Activated gamma-delta T cell (primary cell): ENCODE measurements at places on chromosomes 6 and 20.

- DNase-seq, result no peak
Measured at GRCh38 chr6:159400826-159401225, 231.6 kb downstream of the FNDC1 start.

DNA sequence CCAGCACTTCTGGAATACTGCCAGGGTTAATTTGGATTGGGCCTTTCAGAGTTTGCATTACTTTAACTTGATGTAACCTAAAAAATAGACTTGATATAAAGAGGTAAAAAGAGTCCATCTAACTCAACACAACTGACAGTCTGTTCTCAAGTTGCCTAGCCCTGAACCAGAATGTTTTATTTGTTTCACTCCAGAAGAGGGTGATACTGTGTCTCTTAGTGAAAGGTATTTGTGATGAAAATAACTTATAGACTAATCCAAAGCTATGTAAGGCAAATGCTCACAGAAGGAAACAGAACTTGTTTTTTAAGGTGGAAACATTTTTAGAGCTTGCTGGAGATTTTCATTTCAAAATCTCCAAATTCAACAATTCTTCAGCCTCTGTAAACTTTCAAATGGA lies 469.1 kb upstream of the RUNX2 start:
- DNase-seq, result no peak

DNA sequence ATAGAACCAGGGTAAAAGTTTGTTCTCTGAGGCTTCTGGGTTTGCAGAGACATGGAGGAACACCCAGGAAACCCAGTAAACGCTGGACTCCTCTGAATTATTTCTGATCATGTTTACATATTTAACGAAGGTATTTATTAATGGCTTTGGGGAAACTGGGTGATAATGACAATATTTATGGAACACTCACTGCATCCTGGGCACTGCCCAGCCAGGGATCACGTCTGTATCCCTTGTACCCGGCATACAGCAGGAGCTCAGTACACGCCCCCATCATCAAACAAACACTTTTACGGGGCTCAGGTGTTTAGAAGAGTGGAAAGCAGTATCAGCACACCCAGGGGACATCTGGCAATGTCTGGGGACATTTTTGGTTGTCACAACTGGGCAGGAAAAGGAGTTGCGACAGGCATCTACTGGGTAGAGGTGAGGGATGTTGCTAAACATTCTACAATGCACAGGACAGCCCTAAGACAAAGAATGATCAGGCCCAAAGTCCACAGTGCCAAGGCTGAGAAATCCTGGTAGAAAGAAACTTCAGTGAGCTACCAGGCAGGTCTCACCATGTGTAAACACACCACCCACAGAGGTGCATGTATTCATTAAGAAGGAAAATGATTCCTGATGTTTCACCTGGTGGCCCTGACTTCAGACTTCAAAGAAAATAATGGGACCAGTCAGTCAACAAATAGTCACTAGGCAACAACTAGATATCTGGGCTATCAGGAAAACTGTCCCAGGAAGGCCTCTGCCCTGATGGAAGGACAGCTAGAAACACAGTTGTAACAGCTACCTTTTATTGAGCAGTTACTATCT lies 35.3 kb downstream of the ZMYND8 start:
- no peak for DNase-seq

DNA sequence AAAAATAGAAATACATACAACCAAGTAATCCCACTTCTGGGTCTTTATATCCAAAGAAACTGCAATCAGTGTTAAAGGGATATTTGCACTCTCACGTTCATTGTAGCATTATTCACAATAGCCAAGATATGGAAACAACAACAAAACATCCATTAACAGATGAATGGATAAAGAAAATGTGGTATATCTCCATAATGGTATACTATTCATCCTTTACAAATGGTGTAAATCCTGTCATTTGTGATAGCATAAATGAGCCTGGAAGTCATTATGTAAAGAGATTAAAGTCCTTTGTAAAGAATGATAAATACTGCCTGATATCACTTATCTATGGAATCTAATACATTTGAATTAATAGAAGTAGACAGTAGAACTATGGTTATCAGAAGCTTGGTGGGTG lies 327.7 kb downstream of the UTRN start:
- no peak for DNase-seq

DNA sequence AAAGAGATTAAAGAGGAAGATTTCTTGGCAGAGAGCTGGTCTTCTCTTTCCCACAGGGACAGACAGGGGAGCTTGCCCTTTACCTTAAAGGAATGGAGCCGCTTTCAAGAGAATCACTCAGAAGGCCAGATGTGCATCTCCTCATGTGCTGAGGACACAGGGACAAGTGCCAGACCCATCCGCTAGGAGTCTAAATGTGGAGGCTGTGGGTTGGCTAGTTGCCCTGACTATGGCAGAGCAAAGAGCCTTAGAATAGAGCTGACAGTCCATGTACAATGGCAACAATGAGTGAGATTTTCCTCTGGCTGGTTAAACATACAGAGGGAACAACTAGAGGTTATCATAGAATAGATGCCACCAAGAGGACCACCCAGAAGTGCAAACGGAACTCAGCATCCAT lies 7.3 kb upstream of the DOK5 start:
- DNase-seq, result no peak

DNA sequence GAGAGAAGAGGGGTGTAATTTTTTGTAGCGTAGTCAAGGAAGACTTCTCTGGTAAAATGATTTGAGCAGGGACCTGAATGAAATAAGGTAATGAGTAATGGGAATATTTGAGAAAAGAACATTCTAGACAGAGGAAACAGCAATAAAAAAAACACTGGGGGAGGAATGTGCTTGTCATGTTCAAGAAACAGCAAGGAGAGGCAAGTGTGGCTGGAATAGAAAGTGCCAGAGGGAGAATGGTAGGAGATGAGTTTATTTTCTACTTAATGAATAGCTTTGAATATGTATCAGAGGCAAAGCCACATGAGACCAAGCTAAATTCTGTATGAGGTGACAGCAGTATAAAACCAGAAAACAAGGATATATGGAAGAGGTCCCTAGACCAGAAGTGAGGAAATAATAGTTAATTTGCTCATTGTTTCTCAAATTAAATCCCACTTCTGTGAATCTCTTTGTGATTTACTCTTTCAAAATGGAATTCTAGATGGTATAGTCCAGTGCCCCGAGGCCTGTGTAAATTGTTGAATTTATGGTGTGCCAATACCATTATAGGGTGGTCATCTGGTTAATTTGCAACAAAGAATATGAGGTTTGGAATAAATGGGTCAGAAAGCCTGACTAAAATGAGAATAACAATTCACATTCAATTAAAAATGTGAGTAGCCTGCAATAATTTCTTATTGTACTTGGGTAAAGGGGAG lies 170.2 kb downstream of the CDKAL1 start:
- no peak for DNase-seq

- no peak for DNase-seq
Measured at GRCh38 chr6:119446609-119447008, 97.0 kb upstream of the MAN1A1 start.

- no peak for DNase-seq
Measured at GRCh38 chr20:7031222-7031621, 263.7 kb downstream of the BMP2 start.

- DNase-seq, result no peak
Measured at GRCh38 chr6:117615750-117616390, 13.6 kb upstream of the GOPC start.

GRCh38 chr20:39954621-39955020 lies 734.4 kb downstream of the MAFB start:
- DNase-seq, result no peak

DNA sequence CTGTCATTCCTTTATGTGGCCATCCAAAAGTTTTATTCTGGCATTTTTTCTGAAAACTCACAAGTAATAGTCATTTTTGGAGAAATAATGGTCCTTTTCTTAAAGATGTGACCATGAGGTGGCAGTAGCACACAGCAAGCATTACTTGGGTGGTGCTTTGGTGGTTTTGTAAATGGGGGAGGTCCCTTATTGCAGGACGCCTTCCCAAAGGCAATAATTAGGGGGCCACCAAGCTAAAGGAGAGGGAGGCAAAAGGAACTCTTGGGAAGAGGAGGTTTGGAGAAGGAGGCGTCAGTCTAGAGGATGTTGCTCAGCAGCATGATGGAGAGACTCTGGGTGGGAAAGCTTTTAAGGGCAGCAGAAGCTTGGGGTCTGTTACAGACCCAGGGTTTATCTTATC lies 422.6 kb upstream of the MMS22L start:
- DNase-seq, result no peak

GRCh38 chr6:80331974-80332373 lies 225.5 kb downstream of the BCKDHB start:
- DNase-seq, result no peak

DNA sequence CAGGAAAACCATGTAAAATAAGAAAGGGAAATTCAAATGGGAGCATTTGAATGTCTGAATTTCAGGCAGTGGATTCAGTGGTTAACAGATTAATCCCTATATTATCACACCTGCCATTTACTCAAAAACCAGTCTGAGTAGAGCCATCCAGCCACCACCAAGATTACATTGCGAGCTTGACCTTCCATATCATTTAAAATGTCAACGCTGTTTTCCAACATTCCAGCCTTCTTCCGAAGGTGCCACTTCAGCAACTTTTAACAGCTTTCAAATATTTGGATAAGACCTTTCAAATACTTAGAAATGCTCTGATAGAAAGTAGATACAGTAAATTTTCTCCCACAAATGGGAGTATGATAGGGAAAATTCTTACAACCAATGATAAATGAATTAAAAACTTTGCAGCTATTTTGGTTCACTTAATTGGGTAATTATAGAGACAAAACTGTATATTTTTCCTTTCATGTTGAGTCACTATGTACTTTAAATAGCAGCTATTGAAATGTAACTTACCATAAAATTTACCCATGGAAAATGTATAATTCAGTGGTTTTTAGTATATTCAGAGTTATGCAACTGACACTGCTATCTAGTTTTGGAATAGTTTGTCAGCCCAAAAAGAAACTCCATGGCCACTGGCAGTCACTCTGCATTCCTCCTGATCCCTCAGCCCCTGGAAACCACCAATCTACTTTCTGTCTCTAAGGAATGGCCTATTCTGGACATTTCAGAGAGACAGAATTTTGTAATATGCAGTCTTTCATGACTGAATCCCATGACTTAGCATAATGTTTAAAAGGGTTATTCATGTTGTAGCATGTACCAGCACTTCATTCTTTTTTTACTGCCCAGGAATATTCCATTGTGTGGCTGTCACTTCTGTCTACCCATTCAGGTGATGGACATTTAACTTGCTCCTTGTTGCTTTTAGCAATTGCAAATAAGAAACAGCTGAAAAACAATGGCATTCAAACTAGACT lies 21.5 kb downstream of the EZR start:
- DNase-seq, result no peak

DNA sequence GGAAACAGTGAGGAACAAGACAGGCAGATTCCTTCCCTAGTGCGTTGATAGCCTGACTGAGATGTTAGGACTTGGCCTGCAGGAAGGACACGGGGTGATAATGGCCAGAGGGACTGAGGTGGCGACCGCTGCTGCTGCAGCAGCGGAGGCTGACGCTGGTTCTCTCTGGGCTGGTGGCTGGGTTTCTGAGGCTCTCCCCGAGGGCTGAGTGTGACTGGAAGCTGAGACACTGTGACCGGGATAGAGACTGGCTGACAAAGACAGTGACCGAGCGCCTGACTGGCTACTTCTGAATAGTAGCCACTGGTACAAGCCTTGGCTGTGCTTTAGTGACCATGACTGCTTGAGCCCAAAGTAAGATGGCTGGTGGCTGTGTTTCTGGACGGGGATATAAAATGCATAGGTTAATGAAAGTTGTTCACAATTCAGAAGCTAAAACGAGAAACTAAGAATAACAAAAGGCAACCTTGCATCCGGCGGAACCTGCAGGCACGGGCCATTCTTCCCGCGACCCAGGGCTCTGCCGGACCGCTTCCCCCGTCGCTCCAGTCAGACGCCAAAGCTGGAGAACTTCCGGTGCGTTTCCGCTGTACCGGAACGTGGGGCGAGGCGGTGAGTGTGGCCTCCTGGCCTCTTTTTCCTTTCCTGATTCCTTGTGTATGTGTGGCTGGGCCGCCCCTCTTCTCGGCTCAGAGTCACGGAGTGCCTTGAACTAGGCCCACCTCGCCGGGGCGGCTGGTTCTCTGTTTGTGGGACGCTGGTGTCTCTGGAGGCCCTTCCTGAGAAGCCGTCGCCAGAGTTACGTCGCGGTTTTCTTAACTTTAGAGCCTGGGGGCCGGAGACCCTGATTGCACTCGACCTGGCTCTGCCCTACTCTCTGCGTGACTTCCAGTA lies at the start of gene AAR2:
TSS of gene AAR2 (plus strand) at position 587 of the 894 bp plus-strand sequence. CDS start 3,391 bp downstream, outside the sequence.
- DNase-seq, result peak; percentile 39

- DNase-seq, result no peak
Measured at GRCh38 chr6:38080889-38081288, 261.4 kb downstream of the ZFAND3 start.

- DNase-seq, result no peak
Measured at GRCh38 chr20:44800391-44801046, 9.8 kb downstream of the RIMS4 start.

- DNase-seq, result no peak
Measured at GRCh38 chr6:8085053-8085511, 17.3 kb downstream of the EEF1E1 start.

GRCh38 chr6:38320843-38321242 lies 318.9 kb downstream of the BTBD9 start:
- DNase-seq, result no peak

DNA sequence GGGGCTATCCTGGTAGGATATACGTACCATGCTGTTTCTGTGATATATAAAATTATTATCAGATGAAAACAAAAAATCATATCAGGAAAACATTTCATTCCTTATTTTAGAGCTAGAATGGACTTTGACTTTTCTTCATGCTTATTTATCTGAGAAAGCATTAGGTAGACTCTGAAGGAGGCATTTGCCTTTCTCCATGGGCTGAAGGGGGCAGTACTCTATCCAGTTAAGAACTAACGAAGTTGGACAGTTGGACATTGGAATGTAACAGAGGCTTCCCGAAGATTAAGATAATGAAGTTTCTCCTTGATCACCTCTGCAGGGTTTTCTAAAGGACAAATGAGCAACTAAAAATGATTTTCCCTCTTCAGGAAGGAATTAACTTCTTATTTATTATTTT lies 233.9 kb downstream of the SAMD5 start:
- no peak for DNase-seq

- DNase-seq, result no peak
Measured at GRCh38 chr6:47079638-47080037, 37.5 kb upstream of the ADGRF1 start.

DNA sequence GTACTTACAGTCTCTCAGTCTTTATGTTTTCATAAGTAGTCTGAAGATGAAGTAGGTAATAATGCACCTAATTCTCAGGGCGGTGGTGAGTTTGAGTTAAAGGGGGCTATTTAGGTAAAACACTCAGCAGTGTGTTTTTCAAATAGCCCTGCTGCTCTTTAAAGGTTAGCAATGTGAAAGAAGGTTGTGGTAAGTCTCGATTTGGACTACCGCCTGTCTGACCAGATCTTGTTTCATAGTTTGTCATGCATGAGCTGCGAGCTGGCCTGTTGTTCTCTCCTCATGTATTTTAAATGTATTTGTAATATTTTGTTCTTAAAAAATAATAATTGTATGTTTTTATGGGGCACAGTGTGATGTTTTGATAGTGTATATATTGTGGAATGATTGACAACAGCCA lies 340.2 kb downstream of the DHX35 start:
- DNase-seq, result no peak
